ENCODE measurements at places on chromosomes 13 and 19.
A peak's percentile ranks its signal among the peaks of the same experiment; 100 is the strongest.

- no peak for DNase-seq
Measured at GRCh38 chr19:10201176-10201575, 6.4 kb upstream of the DNMT1 start.

GRCh38 chr19:18634612-18635297 lies 2.1 kb upstream of the KLHL26 start:
- no peak for DNase-seq

DNA sequence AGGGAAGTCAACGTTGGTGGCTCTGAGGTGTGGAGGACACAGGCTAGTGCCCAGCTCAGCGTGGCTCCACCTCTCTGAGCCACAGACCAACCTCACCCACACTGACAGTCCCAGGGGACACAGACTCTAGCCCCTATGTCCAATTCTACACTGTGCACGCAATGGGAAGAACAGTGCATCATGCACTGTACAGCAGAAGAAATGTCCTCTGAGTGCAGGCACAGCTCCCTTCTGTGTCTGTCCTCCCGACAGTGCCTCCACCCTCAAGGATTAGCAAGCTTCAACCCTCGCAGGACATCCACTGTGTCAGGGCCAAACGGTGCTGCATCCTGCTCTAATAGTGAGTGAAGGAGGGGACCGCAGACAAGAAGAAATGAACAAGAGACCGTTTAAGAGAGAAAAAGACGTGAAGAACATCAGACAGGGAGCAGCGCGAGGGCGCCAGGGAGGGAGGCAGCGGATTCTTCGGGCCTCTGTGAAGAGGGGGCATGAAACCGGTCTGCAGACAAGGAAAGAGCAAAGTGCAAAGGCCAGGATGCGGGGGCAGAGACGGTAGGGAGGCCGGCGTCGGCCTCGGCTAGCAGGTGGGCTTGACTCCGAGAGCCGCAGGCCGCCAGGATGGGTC lies 681 bp downstream of the ZNF837 start:
- DNase-seq, result no peak

- DNase-seq, result no peak
Measured at GRCh38 chr19:615619-616018, 17.7 kb downstream of the POLRMT start.

- no peak for DNase-seq
Measured at GRCh38 chr13:111120422-111120821, 5.3 kb downstream of the ARHGEF7 start.

- no peak for DNase-seq
Measured at GRCh38 chr19:35753634-35754369, 3.0 kb downstream of the HSPB6 start.

DNA sequence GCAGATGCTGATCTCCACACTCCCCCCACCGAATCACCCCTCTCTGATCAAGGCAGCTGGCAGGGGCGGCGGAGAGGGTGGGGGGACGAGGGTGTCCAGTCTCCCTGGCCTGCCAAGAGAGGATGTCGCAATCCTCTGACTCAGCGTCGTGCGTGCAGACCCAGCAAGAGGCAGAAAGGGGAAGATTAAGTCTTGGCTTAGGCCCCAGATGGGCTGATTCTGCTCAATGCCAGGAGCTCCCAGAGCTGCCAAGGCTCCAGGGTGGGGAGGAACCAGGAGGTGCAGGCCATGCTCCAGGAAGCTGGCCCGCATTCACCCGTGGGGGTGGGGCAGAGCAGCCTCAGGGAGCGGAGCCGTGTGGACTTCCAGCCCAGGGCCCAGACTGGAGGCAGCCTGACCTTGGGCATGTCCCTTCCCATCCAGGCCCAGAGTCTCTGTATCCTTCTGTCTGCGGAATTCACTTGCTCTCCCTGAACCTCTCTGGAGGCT lies 6.6 kb upstream of the BCL3 start:
- DNase-seq, result no peak

GRCh38 chr19:29873801-29874575 lies 62.2 kb downstream of the CCNE1 start:
- DNase-seq, result no peak

DNA sequence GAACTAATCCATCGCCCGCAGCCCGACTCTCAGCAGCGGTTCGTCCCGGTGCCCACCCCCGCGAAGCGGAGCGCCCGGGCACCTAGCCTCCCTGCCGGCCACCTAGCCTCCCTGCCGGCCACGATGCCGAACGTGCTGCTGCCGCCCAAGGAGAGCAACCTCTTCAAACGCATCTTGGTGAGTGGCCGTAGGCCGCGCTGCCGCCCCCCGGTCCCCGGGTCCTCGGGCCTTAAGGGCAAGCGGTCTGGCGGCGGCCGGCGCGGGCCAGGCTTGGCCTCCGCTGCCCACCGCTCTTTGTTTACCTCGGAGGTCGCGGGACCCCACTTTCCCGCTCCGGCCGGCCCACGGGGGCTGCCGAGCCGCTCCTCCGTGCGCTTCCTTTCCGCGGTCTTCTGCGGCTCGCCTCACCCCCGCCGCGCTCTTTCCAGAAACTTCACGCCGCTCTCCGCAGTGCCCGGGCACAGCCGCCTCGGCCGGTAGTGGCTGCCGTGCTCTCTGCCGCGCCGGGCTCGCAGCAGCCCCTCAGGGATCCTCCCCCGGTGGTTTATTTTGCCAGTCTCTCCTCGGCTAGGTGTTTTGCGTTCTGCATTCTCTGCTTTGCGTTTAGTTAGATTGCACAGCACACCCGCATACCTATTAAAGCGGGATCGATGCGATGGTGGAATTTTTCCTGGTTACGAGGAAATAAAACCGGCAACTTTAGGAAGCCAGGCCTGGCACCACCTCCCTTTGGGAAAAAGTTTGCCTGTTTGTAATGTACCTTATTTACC lies 524 bp downstream of the NAA16 start:
- DNase-seq, result peak; percentile 14

DNA sequence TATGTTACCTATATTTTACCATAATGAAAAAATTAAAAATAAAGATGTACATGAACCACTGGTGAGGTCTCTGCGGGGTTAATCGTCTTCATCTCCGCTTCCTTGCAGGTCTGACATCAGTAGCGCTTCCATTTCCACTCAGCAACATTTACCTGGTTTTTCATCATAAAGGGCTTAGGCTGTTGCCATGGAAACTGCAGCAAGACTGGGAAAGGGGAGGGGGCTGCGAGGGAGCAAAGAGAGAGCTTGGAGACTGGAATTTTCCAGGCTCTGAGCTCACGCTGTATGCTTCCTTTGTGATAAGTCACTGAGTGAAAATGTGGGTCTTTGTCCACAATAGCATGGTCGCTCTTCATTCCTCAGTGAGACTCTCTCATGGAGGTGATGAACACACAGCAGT lies 136.6 kb upstream of the USP29 start:
- no peak for DNase-seq

GRCh38 chr19:43596842-43597461 lies 557 bp downstream of the ZNF576 start:
- DNase-seq, result no peak

- no peak for DNase-seq
Measured at GRCh38 chr13:43058318-43058674, 34.9 kb downstream of the DNAJC15 start.

DNA sequence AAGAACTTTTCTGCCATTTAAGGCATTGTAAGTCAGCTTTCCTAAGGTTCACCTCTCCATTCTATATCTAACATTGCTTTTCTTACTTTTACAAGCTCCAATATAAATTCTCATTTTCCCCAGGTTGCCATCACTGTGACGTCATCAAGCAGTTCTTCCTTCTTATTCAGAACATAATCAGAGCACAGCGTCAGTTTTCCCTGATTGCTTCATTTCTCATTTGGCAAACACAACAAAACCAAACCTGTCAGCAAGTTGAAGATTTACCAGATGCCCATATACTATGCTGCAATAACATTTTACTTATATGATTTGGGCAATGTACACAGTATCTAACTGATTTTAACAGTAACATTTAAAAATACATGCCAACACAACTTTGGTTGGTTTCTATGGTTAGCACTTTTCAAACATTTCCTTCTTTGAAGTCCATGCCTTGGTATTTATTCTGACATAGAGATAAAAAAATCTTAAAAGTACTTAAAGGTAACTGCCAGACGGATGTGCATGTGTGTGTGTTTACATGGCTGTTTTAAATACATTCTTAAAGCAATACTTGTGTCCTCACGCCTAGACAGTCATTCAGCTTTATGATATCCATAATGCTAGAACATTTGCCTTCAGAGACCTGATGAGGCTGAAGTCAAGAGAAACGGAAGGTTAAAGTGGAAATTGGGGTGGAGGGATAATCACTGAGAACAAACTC lies 264.0 kb downstream of the KLF12 start:
- DNase-seq, result no peak

GRCh38 chr13:44848920-44849676 lies 140.2 kb downstream of the NUFIP1 start:
- DNase-seq, result no peak

DNA sequence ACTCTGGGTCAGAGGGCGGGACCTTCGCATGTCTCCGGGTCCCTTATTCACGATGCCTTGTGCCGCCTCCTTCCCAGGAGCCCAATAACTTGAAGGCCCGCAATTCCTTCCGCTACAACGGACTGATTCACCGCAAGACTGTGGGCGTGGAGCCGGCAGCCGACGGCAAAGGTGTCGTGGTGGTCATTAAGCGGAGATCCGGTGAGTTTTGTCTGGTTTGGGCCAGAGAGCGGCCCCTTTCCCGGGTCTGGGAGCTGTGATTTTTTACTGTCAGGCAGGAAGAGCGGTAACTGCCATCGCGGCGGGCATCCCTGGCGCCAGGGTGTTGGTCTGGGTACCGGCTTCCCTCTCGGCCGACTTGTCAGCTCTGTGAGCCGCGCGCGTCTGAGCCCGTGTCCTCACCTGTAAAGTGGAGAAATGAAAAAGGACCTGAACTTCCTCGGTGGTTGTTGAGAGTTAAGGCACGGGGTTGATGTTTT lies 800 bp downstream of the RPL28 start:
- DNase-seq, result no peak

DNA sequence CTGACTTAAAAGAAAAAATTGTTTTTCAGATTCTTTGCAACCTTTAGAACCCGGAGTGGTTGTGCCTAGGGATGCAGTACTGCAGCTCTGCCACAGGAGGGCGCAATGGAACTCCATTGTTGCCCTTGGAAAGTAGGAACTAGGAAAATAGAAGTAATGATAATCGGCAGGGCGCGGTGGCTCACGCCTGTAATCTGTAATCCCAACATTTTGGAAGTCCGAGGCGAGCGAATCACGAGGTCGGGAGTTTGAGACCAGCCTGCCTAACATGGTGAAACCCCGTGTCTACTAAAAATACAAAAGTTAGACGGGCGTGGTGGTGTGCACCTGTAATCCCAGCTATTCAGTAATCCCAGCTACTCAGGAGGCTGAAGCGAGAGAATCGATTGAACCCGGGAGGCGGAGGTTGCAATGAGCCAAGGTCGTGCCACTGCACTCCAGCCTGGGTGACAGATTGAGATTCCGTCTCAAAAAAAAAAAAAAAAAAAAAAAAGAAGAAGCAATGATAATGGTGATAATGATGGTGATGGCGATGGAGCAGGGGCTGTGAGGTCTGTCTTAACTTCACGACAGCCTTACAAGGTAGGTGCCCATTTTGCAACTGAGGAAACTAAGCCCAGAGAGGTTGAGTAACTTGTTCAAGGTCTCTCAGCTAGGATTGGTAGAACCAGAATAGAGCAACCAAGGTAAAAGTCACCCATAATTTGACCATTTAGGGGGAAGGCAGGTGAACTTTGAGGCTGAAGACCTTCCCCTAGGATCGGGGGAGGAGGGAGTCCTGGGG lies 5.5 kb upstream of the ADAMTS10 start:
- peak; percentile 48 for DNase-seq

- DNase-seq, result no peak
Measured at GRCh38 chr13:41512441-41512840, 55.1 kb downstream of the RGCC start.

DNA sequence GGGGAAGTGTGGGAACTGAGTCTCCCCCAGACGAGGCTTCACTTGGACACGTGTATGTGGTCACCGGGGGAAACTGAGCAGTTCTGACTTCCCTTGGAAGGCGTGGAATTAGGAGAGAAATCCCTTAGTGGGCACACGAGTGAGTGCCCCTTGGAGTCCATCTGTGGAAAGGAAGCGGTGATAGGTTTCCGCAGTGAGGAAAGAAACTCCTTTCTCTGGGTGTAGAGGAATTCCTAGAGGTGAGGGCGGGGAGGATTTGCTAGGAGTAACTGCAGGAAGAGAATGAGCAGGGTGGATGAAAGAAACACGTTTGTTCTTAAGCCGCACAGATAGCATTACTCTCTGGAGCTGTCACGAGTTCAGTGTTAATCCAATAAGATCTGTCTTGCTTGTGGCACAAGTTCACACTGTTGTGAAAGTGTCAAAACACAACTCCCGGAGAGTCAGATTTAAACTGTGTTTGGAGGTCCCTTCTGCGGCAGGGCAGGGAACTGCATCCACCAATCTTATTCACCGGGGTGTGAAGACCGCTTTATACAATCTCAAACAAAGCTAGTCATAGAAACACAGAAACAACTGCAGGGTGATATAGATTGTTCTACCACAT lies 1.2 kb downstream of the KL start:
- DNase-seq, result no peak

DNA sequence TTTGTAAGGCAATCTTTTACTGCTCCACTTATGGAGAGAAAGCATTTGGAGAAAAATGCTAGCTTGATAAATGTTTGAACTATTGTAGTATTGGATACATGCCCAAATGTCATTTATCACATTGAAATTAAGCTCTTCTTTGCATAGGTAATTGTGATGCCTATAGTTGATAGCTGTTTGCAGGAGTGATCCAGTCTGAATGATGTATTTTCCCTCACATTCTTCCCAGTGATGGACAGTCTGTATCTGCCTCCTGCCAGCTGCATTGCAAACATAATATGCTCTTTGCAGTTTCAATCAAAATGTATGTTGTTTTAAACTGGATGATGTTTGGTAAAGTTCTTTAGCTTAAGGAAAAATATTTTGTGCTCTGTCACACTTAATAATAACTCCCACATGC lies 89.8 kb downstream of the EDNRB start:
- DNase-seq, result no peak

- DNase-seq, result no peak
Measured at GRCh38 chr13:79466872-79467271, 14.1 kb upstream of the NDFIP2 start.

- no peak for DNase-seq
Measured at GRCh38 chr13:80454245-80454644, 113.3 kb upstream of the SPRY2 start.

- DNase-seq, result no peak
Measured at GRCh38 chr13:34076943-34077703, 259.2 kb downstream of the RFC3 start.

GRCh38 chr19:44725684-44726083 lies 22.8 kb upstream of the BCL3 start:
- DNase-seq, result no peak

DNA sequence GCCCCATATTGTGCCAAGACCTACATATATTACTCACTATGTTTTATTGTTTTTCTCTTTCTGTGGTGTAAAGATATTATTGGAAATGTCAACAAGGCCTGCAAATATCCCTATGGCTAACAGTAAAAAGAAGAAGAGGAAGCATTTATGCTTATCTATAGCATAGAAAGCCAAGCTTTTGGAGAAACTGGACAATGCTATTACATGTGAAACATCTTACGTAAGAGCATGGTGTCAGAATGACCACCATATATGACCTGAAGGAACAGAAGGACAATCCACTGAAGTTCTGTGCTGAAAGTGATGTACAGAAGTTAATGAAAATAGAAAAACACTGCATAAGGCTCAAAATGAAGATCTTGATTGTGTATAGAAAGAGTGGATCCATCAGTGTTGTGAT lies 145.2 kb downstream of the KCTD12 start:
- DNase-seq, result no peak
